ENCODE measurements at places on chromosomes 2 and 18. TPM values are rescaled to one million over a fixed set of nuclear protein-coding genes. Genes with fewer than 3 reads are reported as not detected.

Gene GCG
- total RNA-seq: not detected

Gene VAMP5
- total RNA-seq: 7.2 TPM

DNA sequence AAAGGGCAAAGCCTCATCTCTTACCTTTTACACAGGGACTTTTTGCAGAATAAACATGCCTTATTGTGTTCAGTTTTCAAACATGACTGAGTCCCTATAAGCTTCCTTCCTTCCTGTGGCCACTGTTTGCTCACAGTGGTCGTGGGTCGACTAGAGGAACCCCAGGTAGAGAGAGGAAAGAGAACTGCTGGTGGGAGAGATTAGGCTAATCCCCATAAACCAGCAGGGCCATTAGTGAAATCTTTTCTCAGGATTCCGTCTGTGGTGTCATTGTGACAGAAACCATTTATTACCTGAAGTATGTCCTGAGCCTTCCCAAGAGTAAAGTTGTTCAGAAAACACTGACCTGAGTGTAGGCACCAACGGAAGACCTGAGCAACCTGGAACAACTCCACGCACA is 21.3 kb upstream of the BOD1L2 start:
- DNase-seq: no peak

DNA sequence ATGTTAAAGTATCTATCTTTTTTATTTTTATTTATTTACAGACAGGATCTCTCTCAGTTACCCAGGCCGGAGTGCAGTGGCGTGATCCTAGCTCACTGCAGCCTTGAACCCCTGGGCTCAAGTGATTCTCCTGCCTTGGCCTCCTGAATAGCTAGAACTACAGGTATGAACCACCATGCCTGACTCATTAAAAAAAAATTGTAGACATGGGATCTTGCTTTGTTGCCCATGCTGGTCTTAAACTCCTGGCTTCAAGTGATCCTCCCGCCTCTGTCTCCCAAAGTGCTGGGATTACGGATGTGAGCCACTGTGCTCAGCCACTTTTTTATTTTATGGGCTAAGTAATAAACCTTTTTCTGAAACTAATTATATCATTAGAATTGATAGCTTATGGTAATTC is 7.1 kb downstream of the MFSD6 start:
- DNase-seq: no peak

GRCh38 chr2:238418999-238419546 is 7.7 kb upstream of the ASB1 start:
- no peak for DNase-seq
